Fibroblast of skin of left biceps (primary cell): ENCODE measurements at places on chromosomes 7 and 10.
A peak's percentile ranks its signal among the peaks of the same experiment; 100 is the strongest.

DNA sequence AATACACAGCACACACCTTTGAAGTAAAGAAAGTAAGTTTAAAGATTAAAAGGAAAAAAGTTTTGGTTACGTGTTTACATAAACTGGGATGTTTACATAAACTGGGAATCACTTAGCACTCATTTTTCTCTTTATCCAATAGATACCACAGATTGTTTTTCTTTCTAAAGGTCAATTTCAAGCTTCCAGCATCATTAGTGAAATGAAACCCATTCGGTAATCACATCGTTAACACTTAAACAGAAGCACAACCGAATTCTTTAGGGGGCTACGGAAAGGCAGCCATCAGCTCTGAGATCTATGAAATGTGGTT, 1.1 kb downstream of the ODAD2 start:
- DNase-seq: no peak

- no peak for DNase-seq
Observed at GRCh38 chr10:64873088-64873487, 1351.9 kb downstream of the REEP3 start.

DNA sequence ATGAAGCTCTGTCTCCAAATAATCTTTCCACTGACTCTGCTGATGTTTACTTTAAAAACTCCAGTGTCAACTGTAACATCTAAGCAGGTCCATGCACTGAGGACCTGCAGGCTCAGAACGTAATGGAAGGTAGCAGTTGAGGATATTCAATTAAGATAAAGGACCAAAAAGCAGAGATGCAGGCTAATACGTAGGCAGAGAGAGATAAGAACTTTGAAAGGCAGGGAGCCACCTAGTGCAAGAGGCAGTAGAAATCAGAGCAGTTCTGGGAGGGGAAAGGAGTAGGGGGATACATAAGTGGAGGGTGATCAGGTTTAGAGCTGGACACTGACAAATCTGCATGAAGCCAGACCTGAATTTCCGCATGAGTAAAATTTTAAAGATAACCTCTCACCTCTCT, 114.5 kb upstream of the POM121L12 start:
- DNase-seq: no peak

- no peak for DNase-seq
Observed at GRCh38 chr10:121351540-121351939, 246.7 kb downstream of the FGFR2 start.

DNA sequence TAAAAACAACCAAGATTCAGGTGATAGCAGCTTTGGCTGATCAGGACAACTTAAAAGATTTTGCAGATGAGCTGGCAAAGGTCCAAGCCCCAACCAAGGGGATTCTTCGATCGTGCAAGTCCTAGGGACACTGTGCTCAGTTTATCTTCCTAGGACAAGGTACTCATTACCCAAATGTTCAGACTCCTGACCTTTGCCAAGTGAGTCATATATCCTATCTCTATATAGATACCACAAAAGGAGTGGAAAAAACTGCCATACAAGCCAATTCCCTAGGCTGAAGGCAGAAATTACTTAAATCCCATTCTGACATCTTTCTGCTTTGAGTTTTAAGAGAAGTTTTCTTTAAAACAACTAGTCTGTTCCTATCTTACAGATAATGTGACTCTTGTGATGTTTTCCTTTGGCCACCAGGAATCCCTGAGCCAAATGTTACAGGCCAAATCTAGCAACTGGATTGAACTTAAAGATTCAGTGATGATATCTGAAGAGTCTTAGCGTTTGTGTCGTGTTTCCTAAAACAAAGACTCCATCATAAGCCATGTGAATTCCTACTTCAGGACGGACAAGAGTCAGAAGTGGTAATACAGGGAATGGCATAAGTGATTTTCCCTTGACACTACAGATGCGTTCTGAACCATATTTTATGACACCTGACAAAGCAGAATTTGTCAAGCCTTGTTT, 142.6 kb upstream of the ASAH2 start:
- DNase-seq: no peak

DNA sequence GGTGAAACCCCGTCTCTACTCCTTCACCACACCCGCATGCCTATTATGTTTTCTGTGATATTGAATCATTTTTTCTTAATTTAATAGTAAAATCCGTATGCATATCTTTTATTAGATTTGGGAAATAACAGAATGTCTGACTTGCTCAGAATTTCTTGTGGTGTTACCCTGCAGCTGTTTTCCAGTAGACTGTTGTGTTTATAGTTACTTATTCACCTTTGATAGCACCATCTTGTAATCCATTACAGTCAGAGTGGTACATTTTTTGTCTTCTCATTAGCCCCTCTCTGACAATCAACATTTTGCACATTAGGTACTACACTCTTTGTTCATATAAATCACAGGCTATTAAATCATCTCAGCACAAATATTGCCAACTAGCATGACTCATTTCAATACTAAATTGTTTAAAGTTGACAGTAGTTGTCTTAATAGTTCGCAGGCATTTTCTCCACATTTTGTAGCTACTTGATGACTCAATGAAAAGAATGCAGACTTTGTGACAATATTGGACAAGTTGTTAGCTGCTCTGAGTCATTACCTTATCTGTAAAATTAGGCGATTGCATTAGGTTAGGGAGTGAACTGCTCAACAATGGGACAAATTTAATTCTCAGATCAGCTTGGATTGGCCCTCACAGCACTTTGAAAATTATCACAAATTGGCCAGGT, 17.8 kb upstream of the SLC16A12 start:
- DNase-seq: peak; percentile 89

DNA sequence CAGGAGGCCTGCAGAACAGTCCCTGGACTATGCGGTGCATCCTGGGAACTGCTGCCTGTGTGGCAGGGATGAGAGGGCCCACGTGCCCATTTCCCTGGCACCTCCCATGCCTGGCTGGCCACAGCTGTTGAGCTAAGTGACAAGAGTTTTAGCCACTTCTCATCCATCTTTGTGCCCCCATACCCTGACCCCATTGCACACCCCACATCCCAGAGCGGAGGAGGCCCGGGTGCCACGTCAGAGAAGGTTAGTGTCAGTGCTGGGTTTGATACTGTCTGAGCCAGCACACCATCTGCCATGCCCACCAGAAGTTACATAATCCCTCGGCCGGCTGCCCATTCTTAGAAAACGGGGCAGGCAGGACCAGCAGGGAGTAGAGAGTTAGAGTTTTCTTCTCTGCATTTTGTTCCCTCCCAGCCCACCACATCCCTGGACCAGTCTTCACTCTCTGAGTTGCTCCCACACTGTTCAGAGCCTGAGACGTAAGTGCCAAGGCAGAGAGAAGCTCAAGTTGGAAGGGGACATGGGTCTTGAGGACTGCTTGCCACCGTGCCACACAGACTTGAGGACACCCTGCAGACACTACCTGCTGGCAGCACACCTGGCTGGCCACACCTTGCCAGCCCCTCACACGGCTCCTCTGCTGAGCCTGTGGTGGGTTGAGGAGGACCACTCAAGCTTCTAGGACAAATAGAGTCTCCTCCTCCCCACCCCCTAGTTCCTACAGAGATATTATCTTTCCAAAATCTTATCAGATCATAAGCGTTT, 13.1 kb downstream of the UNC5B start:
- no peak for DNase-seq

DNA sequence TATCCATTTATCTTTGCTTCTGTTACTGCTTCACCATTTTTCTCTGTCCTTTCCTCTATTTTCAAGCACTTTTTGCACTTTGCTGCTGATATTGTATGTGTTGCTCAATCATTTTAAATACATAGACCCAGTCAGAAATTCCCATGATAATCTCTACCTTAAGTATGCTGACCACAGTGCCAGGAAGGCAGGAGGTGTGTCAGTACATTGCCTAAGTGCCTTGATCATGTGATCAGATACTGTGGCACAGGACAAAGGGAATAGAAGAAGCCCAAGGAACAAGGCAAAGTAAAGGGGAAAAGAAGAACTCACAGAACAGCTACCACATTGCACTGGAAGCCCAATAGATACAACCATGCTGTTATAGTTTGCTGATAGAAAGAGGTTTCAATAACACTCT, 53.7 kb upstream of the CD36 start:
- no peak for DNase-seq
